CD4-positive, alpha-beta T cell treated with Interleukin-10 for 1 hour (primary cell): ENCODE measurements at places on chromosomes 3 and 15.
A peak's percentile ranks its signal among the peaks of the same experiment; 100 is the strongest.

DNA sequence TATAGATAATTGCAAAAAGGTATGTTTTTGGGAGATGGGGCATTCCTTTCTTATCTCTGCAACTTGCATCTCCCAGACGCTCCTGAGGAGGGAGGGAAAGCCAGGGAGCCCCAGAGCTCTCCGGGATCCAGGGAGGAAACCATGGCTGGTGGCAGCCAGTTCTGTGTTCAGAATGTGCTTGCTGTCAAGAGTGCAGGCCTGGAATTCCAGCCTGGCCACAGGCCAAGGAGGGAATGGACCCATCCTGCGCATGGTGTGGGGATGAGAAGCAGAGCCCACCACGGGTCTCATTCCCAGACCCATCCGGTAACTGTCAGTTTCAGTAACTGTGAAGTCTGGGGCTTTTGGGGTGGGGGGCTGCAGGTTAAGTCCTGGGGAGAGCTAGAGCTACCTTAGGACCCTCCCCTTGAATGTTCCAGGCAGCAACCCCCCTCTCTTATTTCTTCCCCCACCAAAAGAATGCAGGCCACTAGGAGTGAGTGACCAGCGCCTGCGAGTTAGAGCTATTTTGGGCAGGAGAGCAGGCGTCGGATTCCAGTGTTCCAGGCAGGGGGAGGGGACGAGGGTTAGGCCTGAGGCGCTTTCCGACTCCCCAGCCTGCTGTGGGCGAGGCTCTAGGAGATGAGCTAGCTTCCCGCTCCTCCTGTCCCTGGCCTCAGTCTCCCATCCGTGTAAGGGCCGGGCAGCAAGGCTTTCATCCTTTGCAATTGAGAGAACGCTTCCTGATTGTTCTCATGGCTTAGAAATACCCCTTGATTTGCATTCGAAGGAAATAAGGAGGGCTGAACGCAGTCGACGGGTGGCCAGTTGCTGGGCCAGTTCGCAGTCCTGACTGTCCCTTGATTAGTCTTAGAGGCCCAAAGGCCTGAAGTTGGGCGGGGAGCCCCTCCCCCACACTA, 781 bp upstream of the DAG1 start:
- no peak for DNase-seq

DNA sequence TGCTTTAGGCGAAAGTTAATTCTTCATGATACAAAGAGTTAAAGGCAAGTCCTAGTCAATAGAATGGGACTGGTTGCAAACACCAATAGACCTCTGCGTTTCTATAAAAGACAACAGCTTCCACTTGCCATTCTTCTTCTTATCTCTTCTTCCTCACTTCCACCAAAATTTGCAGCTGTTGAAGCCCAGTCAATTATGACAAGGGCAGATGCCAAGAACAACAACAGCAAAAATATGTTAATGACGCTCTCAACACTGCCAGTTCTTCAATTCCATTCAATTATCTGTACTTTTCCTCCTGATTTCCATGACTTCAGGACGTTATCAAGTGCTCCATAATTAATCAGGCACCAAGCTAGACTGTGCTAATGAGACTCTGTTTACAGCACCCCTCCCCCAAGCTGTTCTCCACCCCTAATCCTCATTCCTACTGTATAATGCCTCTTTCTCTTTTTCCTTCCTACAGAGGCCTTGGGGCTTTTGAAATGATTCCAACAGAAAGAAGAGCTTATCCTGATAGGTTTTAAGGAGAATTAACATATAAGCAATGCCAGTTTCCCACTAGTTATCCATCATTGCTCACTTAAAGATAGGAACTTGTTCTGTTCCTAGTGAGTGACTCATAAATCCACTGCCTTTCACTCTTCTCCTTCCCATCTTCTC, 1160.5 kb downstream of the IGSF11 start:
- no peak for DNase-seq

DNA sequence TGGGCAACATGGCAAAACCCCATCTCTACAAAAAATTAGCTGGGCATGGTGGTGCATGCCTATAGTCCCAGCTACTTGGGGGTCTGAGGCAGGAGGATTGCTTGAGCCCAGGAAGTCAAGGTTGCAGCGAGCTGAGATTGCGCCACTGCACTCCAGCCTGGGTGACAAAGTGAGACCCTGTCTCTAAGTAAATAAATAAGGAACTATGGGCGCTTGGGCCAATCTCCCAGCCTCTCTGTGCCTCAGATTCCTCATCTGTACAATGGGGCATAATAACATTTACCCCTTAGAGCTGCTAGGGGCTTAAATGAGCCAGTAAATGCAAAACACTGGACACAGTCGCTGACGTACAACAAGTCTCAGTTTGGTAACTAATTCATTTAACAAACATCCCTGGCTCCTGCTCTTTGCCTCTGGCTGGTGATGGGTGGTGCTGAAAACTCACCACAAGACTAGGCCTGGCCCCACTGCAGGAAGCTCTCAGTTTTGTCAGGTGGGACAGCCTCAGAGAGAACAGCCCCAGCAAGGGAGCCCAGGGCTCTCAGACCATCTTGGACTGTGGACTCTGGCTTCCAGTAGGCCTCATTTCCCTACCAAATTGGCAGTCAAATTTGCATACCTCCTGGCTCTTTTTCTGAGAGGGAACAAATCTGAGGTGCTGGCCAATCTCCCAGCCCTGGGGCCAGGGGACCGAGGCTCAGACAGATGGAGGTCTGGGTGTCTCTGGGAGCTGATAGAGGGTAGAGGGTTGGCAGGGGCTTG, 6.4 kb upstream of the TBC1D2B start:
- no peak for DNase-seq

DNA sequence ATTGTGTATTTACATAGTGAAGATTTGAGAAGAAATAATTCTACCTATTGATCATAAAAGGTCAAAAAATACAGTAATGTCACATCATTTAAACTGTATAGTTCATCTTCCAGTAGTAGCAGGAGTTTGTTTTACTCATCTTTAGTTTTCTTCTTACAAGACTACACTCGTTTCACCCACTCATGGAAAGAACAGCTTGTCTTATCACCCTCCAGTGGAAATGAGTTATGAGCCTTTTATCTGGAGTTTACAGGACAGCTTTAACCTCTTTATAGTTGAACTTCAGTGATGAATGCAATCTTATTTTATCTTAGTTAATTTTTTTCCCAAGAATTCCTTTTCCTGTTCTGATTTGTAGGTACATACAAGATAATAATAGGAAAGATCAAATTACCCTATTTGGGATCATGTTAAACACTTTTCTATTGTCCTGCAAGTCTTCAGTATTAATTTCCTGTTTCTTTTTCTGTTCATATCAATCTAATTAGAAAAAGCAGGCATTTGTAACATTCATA, 36.8 kb downstream of the RBMS3 start:
- no peak for DNase-seq

DNA sequence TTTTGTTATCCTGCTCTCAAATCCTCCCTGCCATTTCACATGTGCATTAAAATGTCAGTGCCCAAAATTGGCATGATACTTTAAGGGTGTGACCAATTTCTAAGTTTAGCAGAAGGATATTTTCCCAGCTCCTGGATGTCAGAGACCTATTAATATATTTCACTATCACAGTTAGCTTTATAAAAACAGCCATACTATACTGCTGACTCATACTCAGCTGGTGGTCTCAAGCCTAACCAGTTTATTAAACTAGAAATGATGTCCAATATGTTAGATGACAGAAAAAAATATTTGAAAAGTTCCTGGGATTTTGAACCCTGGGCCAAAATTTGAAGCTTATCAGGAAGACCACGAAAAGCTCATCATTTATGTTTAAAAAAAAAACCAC, 60.9 kb upstream of the ZNF280D start:
- no peak for DNase-seq

GRCh38 chr15:69781411-69782125, 316.1 kb downstream of the TLE3 start:
- DNase-seq: no peak

GRCh38 chr15:78988361-78988911, 43.6 kb upstream of the CTSH start:
- peak; percentile 12 for DNase-seq

DNA sequence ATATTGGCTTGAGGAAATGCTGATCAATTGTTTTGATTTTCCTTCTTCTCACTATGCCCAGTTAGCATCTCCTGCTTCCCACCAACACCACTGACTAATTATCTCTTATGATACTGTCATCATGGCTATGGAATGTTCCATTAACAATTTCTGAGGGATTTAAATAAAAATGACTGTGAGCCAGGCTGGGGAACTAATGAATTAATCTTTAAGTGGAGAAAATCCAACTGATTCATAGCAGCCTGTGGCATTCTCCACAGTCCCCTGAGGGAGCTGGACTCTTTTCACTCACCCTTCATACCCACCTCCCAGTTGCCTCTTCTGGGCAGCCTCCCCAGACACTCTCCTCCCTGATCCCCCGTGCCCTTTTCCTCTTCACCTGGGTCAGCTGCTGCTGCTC, 353.6 kb downstream of the CLSTN2 start:
- no peak for DNase-seq

- DNase-seq: no peak
Measured at GRCh38 chr3:173221010-173221409, 80.0 kb upstream of the SPATA16 start.

GRCh38 chr3:100606894-100607512, 2.4 kb upstream of the ADGRG7 start:
- DNase-seq: no peak

DNA sequence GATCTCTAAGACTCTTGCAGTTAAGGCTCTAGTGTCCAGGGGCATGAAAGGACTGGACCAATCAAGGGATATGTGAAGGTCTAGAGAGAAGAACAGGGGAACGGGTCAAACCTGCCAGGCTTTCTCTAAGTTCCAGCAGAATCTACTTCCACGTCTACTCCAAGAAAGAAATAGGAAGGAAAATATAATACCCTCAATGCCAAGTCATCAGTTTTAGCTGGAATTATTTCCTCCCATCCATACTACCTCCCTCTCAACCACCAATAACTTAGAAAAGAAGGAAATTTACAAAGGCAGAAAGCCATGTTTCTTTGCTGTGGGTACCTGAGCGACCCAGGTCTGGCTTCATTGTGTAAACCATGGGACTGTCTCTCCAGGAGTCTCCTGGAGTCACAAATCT, 7.8 kb downstream of the SHC4 start:
- DNase-seq: no peak

GRCh38 chr3:55904716-55905115, 417.6 kb upstream of the WNT5A start:
- DNase-seq: no peak

GRCh38 chr15:35399901-35400300, 146.1 kb downstream of the DPH6 start:
- DNase-seq: no peak

DNA sequence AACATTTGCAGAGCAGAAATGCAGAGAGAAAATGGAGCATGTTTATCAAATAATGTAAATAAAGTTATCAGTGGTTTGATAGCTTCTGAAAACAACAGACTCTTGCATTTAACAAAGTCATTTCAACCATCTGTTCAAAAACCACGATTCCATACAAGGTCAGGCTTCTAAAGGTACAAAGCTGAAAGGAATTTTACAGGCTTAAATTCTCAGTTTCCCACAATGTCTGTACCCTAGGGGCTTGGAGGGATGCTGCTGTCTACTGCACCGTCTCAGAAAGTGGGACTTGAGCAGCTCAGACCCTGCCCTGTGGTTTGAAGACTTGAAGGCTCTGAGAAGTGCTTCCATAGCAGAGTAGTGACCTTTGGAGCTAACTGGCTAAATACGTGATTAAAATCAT, 30.4 kb upstream of the TM4SF1 start:
- DNase-seq: no peak

DNA sequence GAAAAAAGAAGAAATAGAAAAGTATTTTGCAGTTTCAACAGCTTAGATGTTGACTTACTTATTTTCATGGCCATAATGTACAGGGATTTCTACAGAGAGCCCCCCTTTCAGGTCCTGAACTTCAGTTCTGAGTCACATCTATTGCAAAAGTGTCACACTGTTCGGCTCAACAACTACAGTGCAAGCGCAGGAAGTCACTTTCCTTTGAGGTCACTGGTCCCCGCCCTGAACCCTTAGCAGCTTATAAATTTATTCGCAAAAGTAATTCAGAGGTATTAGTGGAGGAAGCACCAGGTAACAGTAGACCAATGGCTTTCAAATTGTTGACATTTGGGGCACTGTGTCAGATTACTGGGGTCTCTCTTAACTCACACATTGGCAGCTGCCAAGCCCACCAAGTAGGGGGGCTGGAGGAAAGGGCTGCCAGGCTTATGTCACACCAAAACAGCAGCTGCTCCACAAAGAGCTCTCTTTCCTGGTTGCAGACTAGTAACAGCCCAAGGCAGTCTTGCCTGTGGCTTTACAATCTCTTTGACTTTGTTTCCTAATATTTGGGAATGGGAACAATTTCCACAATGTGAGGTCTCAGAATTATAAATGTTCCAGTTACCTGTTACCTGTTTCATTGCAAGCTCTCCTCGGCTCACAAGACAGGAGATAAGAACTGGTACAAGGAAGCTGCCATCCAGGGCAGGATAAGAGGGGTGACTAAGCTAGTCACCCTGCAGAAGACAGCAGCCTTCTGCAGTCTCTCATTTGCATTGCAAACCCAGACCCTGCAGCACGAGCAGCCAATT, 130.2 kb upstream of the STRIT1 start:
- no peak for DNase-seq

DNA sequence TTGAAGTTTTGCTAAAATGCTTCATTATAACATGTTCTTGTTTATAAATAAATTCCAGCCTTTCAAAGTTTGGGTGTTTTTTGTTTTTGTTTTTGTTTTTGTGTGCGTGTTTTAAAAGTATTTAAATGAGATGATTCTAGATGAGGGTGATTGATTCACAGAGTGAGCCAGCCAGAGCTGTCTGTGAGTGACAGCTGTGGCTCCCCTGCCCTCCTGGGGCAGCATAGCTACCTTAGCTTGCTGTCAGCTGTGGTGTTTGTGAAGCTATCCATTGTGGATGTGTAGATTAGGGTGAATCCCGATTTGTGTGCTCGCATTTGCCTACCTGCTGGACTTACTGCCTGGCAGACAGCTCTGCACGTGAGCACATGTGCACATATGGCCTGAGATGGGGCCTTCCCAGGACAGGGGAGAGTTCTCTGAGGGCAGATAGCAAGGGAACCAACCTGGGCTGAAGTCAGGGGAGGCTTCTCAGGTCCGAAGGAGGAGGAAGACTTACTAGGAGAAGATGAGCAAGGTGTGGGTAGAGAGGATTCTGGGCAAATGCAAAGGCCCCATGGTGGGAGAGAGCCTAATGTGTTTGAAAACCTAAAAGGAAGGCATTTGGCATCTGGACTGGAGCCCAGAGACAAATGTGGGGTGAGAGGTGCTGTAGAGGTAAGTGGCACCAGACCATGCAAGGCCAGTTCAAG, 124.2 kb downstream of the EEFSEC start:
- DNase-seq: no peak

GRCh38 chr3:27392950-27393679, 23.9 kb upstream of the NEK10 start:
- DNase-seq: no peak

DNA sequence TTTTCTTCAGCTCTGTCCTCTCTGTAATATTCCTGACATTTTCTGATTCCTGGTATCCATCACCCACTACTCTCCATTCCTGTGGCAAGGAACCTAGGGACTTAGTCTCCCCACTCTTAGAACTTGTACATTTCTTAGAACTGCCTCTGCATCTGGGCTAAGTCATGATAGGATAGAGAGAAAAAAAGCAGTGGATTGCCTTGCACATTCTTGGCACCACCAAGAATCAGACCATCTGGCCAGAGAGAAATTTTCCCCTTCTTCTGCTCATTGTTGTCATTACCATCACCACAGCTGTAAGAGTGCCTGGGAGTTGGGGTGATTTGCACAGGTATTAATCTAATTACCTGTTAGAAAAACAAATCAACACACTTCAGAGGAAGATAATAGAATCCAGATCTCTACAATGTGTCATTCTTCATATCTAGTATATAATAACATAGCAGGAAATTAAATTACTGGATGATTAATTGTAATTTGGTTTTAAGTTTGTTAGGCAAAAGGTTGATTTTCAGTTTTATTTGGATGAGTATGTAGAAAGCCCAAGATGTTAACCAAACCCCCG, 264.8 kb upstream of the ZPLD1 start:
- no peak for DNase-seq
